ENCODE measurements at places on chromosomes 2 and 18. TPM values are rescaled to one million over a fixed set of nuclear protein-coding genes. Genes with fewer than 3 reads are reported as not detected.

Gene SH2D6
- total RNA-seq: 0.36 TPM

Gene TRIM43
- not detected for total RNA-seq

Gene PROKR1
- total RNA-seq: 0.18 TPM

Gene TDRD15
- 0.07 TPM for total RNA-seq

Gene NDUFAF7
- 20.7 TPM for total RNA-seq

DNA sequence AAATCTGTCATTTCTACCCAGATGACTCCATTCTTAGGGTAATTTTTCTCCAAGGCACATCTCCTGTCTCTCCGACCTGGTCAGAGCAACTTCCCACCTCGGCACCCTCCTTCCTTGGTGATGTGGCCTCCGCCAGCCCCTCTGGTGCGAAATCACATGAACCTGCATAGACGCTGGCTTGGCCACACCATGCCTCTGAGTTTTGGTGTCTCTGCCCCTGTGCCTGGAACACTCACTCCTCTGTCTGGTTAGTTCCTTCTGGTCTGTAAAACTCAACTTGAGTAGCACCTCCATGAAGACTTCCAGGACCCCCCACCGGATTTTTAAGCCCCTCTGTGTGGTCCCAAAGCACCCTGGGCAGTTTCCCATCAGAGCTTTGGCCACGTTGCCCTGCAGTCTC, 83.2 kb upstream of the OTOS start:
- H3K4me3 ChIP-seq: no peak overlapping the region
- no peaks in the 10 kb centered on the region for H3K36me3 ChIP-seq
- H3K4me1 ChIP-seq: no peaks in the 10 kb centered on the region
- peaks cover 10% of the 10 kb centered on the region for H3K27me3 ChIP-seq
- H3K27ac ChIP-seq: no peak overlapping the region
- no peak for DNase-seq

DNA sequence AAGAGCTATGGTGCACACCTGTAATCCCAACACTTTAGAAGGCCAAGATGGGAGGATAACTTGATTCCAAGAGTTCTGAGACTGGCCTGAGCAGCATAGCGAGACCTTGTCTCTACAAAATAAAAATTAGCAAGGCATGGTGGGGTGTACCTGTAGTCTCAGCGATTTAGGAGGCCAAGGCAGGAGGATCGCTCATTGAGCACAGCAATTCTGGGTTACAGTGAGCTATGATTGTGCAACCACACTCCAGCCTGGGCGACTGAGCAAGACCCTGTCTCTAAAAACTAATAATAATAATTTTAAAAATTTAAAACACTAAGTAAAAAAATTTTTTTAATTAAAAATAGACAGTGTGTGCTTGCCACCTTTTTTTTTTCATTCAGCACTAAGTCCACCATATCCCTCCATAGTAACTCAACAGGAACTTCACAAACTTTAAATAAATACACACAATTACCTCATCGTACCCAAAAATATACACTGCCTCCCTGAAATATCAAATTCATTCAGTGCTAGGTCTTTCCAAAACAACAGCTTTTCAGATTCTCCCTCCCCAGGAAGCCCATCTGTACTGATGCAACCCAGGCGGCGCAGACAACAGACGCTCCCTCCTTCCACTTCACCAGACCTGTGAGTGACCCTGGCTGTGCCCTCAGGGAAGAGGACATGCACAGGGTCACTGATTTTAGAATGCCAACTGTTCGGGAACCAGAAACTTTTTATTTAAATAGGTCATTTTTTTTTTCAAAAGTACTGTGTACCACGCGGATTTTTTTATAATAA, 29.6 kb downstream of the FAM168B start:
- H3K4me3 ChIP-seq: no peak overlapping the region
- H3K27ac ChIP-seq: no peak overlapping the region
- no peaks in the 10 kb centered on the region for H3K27me3 ChIP-seq
- peaks cover 77% of the 10 kb centered on the region for H3K36me3 ChIP-seq
- DNase-seq: no peak
- no peaks in the 10 kb centered on the region for H3K4me1 ChIP-seq

- no peak overlapping the region for H3K27ac ChIP-seq
- no peaks in the 10 kb centered on the region for H3K36me3 ChIP-seq
- no peak overlapping the region for H3K4me3 ChIP-seq
- H3K4me1 ChIP-seq: no peaks in the 10 kb centered on the region
- no peaks in the 10 kb centered on the region for H3K27me3 ChIP-seq
These were observed 89.0 kb downstream of the AAK1 start for GRCh38 chr2:69554568-69554967.

GRCh38 chr2:64354857-64355680, 98.9 kb upstream of the LGALSL start:
- peaks cover 10% of the 10 kb centered on the region for H3K4me1 ChIP-seq
- peaks cover 5% of the 10 kb centered on the region for H3K27me3 ChIP-seq
- no peak overlapping the region for H3K27ac ChIP-seq
- no peaks in the 10 kb centered on the region for H3K36me3 ChIP-seq
- H3K4me3 ChIP-seq: no peak overlapping the region

- H3K4me3 ChIP-seq: no peak overlapping the region
- peaks cover 64% of the 10 kb centered on the region for H3K36me3 ChIP-seq
- H3K4me1 ChIP-seq: no peaks in the 10 kb centered on the region
- no peak for DNase-seq
- peak overlapping the region; percentile 29 for H3K27ac ChIP-seq
- H3K27me3 ChIP-seq: no peaks in the 10 kb centered on the region
These were observed 9.0 kb downstream of the ENOSF1 start for GRCh38 chr18:703213-703967.

- no peaks in the 10 kb centered on the region for H3K27me3 ChIP-seq
- H3K4me3 ChIP-seq: no peak overlapping the region
- H3K36me3 ChIP-seq: peaks cover 50% of the 10 kb centered on the region
- H3K4me1 ChIP-seq: peaks cover 28% of the 10 kb centered on the region
- no peak for DNase-seq
- H3K27ac ChIP-seq: no peak overlapping the region
These were observed 2.2 kb upstream of the CAD start for GRCh38 chr2:27214941-27215340.

DNA sequence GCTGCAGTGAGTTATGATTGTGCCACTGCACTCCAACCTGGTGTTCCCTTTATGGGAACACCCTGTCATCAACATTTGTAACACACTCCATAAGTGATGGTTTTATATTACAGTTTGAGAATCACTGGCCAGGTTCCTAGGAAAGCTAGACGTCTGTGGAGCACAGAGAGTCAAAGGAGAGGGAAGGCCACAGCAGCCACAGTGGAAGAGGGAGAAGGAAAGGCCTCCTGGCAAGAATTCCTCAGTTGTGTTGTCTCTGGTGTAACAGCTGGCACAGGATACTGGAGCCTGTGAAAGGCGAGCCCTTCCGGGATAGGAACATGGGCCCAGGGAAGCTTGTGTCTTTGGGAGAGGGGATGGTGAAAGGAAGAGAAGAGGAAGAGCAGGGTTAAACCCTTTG, 360.5 kb upstream of the PIK3C3 start:
- H3K4me3 ChIP-seq: no peak overlapping the region
- DNase-seq: no peak
- H3K4me1 ChIP-seq: no peaks in the 10 kb centered on the region
- H3K36me3 ChIP-seq: no peaks in the 10 kb centered on the region
- no peak overlapping the region for H3K27ac ChIP-seq

GRCh38 chr2:98175811-98176210, 88.8 kb downstream of the VWA3B start:
- no peak overlapping the region for H3K4me3 ChIP-seq
- H3K4me1 ChIP-seq: no peaks in the 10 kb centered on the region
- H3K27ac ChIP-seq: no peak overlapping the region
- DNase-seq: no peak
- H3K27me3 ChIP-seq: peaks cover 4% of the 10 kb centered on the region
- H3K36me3 ChIP-seq: no peaks in the 10 kb centered on the region

DNA sequence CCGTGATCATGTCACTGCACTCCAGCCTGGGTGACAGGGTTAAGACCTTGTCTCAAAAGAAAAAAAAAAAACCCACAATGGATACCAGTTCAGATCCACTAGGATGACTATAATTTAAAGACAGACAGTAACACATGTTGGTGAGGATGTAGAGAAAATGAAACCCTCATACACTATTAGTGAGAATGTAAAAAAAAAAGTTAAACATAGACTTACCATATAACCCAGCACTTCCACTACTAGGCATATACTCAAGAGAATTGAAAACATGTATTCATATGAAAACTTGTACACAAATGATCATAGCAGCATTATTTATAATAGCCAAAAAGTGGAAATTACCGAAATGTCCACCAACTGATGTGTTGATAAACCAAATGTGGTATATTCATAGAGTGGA, 48.7 kb downstream of the KIF3C start:
- H3K4me3 ChIP-seq: no peak overlapping the region
- no peak for DNase-seq

- no peaks in the 10 kb centered on the region for H3K27me3 ChIP-seq
- no peak for DNase-seq
- H3K27ac ChIP-seq: no peak overlapping the region
- H3K4me1 ChIP-seq: no peaks in the 10 kb centered on the region
These were observed 388 bp downstream of the DTNA start for GRCh38 chr18:34710458-34710914.

GRCh38 chr18:55090564-55091188, 131.4 kb upstream of the CCDC68 start:
- no peak for DNase-seq
- no peaks in the 10 kb centered on the region for H3K27me3 ChIP-seq
- no peak overlapping the region for H3K4me3 ChIP-seq
- no peak overlapping the region for H3K27ac ChIP-seq
- H3K36me3 ChIP-seq: no peaks in the 10 kb centered on the region

DNA sequence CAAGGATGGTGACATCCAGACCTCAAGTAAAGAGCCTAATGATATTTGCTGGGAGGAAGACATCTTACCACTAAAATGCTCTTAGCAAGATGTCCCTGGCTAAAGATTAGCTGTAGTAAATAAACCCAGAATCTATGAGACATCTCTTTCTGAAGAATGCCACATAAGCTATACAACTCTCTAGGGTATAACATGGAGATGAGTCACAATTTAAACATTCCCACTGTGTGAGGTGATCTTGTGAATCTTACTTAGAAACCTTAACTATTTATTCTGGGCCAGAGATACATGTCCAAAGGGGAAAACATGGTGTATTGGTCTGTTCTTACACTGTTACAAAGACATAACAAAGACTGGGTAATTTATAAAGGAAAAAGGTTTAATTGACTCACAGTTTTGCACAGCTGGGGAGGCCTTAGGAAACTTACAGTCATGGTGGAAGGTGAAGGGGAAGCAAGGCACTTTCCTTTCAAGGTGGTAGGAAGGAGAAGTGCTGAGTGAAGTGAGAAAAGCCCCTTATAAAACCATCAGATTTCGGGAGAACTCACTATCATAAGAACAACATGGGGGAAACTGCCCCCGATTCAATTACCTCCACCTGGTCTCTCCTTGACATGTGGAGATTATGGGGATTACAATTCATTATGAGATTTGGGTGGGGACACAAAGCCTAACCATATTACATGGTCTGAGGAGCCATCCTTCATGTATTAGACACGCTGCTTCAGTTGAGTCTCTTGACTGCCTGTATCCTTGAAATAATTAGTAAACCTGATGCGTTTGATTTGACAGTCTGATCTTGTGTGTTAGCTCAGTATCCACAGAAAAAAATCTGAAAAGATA, 17.1 kb downstream of the KRCC1 start:
- DNase-seq: no peak
- H3K36me3 ChIP-seq: no peaks in the 10 kb centered on the region
- no peak overlapping the region for H3K4me3 ChIP-seq
- no peaks in the 10 kb centered on the region for H3K27me3 ChIP-seq
- no peaks in the 10 kb centered on the region for H3K4me1 ChIP-seq

DNA sequence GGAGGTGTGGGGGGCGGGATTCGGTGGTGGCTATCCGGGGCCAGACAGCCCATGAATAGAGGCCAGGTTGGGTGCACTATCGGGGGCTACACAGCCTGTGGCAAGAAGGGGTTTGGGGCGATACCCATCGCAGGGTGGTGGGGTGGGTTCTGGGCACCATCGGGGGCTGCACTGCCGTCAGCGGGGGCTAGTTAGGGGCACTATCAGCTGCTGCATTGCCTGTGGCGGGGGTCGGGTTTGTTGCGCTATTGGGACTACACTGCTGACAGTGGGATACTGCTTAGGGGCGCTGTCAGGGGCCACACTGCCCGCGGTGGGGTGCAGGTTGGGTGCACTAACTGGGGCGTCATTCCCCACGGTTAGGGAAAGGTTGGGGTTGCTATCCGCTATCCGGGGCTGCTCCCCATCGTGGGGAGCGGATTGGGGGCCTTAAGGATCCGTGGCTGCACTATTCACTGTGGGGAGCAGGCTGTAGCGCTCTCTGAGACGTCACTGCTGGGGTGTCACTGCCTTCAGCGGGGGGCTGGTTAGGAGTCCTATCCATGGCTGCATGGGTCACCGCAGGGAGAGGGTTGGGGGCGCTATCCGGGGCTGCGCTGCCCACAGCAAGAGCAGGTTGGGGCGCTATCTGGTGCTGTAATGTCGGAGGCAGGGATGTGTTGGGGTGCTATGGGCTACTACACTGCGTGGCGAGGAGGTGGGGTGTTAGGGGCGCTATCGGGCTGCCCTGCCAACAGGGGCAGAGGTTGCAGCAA, 76.5 kb upstream of the SLC35G4 start:
- no peak overlapping the region for H3K27ac ChIP-seq
- H3K36me3 ChIP-seq: no peaks in the 10 kb centered on the region
- no peak overlapping the region for H3K4me3 ChIP-seq
- H3K27me3 ChIP-seq: peaks cover 23% of the 10 kb centered on the region
- no peak for DNase-seq
- no peaks in the 10 kb centered on the region for H3K4me1 ChIP-seq

DNA sequence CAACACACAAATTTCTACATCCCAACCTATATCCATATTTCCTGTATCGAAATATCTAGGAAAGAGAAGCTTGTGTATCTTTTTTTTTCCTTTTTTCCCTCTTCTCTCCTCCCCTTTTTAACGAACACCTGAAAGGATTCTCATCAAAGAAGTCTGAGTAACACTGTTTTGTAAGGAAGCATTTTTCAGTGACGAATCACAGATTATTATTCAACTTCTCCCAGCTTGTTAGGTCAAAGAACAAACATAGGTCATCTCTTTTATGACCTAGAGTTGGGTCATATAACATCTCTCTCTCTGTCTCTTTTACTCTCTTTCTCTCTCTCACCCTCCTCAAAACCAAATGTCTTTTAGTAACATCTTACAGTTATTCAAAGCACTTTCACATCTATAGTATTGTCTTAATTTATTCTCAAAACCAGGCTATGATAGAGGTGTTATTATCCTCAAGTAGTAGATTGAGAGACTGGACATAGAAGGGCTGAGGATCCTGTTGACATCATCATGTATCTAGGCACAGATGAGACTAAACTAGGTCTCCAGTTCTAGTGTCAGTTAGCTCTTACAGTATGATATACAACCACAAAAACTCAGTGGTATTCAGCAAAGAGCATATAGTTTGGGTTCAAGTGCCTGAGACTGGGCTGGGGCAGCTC, 80.1 kb upstream of the SPOPL start:
- no peak overlapping the region for H3K27ac ChIP-seq
- H3K4me3 ChIP-seq: no peak overlapping the region
- no peaks in the 10 kb centered on the region for H3K4me1 ChIP-seq
- no peaks in the 10 kb centered on the region for H3K27me3 ChIP-seq

DNA sequence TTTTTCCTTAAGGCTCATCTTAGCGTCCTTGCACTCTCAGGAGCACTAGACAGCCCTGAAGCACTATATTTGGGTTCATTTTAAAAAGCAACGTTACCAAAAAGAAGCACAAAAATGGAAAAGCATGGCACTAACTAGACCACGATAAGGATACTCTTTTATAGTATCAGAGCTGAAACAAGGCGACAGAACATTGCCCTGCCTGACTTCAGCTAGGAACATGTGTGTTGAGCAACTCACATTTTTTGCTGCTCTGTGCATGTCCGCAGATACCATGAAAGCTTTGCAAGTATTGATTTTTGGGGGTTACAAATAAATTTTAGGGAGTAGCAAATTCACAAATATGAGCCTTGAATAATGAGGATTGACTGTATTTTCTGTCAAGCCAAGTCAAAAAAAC, 332.0 kb downstream of the PTPRM start:
- no peak overlapping the region for H3K4me3 ChIP-seq
- no peak for DNase-seq
- H3K4me1 ChIP-seq: no peaks in the 10 kb centered on the region
- no peaks in the 10 kb centered on the region for H3K36me3 ChIP-seq

All from K562 (cell line).